ENCODE measurements at places on chromosomes 12 and 14.

GRCh38 chr12:24424889-24425600, 475.6 kb upstream of the SOX5 start:
- no peak for DNase-seq

DNA sequence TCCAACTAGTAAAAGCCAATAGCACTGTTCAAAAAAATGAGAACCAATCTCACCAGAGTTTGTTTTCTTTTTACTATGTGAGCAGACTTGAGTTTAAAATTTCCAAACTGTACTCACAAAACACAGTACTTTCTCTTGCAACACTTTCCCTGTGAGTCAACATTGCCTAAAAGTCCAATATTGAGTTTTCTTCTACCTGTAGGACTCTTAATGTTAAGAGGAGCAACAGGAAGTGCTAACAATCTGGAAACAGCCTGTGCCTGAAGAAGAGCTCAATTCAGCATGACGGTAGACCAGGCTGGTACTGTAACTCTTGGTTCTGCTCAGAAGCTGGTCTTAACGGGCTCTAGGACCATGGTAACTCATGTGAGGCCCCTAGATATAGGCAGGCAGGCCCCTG, 144.3 kb downstream of the MED13L start:
- no peak for DNase-seq

DNA sequence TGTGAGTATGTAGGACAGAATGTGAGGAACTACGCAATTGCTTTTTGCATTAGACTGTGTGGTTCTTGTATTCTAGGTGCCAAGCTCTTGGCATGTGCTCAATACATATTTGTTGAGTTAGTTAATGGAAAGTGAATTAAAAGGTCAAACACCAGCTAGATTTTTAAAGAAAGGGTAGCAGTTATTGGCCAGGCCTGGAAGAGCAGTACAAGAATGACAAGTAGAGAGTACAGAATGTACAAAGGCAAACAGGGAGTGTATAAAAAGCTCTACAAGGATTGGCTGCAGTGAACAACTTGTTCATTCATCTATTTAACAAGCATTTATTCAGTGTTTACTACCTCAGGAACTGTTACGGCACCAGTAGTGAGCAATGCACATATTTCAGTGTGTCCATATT, 854.0 kb upstream of the SEL1L start:
- DNase-seq = no peak

GRCh38 chr12:46895726-46896125, 69.9 kb upstream of the SLC38A4 start:
- DNase-seq = no peak

DNA sequence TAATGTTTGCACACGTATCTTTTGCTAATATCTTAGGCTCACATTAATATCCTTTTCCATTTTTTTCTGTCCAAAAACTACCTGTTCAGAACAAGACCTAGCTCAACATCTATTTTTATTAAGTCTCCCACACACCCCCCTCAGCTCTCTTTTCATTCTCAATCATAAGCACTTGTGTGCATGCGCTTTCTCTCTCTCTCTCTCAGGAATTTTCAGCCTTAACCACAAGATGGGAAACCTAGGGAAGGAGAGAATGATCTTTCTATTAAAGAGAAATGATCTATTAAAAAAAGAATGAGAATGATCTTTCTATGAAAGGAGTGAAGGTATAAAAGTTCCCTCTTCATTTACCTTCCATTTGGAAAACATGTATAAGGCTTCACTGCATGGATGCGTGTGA, 39.7 kb upstream of the AP4S1 start:
- no peak for DNase-seq

- no peak for DNase-seq
These were observed 165.4 kb downstream of the SLC15A5 start for GRCh38 chr12:16112130-16112529.

DNA sequence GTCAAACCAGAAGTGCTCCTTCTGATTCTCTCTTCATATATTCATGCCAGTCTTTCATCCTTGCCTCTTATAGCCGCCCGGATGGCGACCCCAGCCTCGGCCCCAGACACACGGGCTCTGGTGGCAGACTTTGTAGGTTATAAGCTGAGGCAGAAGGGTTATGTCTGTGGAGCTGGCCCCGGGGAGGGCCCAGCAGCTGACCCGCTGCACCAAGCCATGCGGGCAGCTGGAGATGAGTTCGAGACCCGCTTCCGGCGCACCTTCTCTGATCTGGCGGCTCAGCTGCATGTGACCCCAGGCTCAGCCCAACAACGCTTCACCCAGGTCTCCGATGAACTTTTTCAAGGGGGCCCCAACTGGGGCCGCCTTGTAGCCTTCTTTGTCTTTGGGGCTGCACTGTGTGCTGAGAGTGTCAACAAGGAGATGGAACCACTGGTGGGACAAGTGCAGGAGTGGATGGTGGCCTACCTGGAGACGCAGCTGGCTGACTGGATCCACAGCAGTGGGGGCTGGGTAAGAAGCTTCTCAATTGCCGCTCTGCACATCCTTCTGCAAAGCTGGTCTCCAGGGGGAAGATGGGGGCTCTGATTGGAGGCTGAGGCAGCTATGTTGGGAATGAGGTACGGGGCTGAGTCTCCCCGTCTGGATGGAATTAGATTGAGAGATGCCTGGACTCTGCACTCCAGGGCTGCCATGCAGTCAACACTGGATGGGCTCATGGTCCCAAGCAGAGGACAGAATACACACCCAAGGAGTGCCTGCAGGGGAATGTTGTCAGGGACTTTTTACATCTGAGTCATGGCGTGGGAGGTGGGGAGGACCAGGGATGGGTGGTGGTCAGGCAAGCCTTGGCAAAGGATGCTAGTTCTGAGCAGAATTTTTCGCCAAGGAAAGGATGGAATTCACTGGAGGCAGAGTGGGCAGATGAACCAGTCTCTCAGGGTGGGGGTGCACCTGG, 1.3 kb downstream of the BCL2L2 start:
- no peak for DNase-seq

- no peak for DNase-seq
These were observed 11.5 kb downstream of the ISCA2 start for GRCh38 chr14:74504874-74505720.

DNA sequence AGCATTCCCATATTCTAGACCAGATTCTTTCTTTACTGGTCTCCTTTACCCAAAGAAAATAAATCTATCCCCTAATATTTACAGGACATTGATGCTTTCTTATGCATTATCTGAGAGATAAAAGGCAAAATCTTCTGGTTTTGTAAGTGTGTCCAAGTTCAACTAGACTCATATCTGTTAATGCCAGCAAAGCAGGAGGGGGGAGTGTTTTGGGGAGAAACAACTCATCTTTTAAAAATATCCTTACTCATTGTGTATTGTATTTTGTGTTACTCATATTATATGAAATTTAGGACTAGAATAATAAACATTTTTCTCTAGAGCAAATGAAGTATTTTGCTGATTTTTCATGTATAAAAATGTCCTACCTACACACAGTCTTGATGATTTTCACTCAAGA, 54.8 kb downstream of the SAMD4A start:
- DNase-seq = no peak

- no peak for DNase-seq
These were observed 434.3 kb upstream of the STXBP6 start for GRCh38 chr14:25484235-25484634.

- DNase-seq = no peak
These were observed 148.1 kb downstream of the CALM1 start for GRCh38 chr14:90544971-90545370.

DNA sequence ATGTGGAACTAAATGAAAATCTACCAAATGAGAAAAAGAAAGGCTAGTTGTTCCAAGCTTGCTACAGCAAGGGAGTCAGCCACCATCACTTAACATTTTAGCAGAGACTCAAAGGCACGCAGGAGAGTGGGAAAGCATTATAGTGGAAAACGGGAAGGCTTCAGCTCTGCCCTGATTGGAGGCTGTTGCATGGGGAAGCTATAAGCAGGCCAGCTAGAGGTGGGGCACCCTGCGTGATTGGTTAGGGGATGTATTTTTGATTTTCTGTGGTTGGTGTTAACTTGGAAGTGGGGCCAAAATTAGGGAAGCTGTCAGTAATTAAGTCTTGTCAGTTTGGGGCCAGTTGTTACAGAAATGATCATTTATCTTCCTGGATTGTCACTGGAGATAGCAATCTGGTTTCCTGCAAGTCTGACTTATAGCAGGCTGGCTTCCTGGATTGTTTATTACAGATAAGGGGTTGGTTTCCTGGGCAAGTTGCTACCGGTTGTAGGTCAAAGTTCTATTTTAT, 93.9 kb downstream of the FAR2 start:
- DNase-seq = no peak

- DNase-seq = no peak
These were observed 138.1 kb upstream of the C14orf180 start for GRCh38 chr14:104441275-104442106.

GRCh38 chr14:50780393-50780792, 50.6 kb downstream of the NIN start:
- no peak for DNase-seq

DNA sequence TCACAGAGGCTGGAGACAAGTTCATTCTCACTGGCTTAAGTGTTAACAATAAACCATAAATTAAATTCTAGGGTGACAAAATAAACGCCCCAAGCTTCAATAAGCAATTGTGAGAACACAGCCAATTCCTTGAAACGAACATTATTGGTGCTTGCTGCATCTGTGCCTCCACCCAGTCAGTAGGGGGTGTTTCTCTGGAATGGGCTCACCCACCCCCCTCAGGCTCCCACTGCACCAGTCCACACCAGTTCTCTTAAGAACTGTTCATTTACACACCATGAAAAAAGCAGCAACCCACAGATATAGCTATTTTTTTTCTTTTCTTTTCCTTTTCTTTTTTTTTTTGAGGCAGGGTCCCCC, 34.7 kb downstream of the CDC42BPB start:
- no peak for DNase-seq

- no peak for DNase-seq
These were observed 7.7 kb upstream of the SLC6A15 start for GRCh38 chr12:84920331-84920730.

- DNase-seq = no peak
These were observed 30.0 kb downstream of the CEP83 start for GRCh38 chr12:94429633-94430032.

GRCh38 chr14:104924421-104925213, at the start of gene PLD4:
Gene PLD4 (plus strand): TSS chr14:104924879. CDS start chr14:104927141, 2,262 bp downstream.
- no peak for DNase-seq

- DNase-seq = no peak
These were observed 32.8 kb upstream of the BATF start for GRCh38 chr14:75489480-75489837.

All from stimulated activated CD4-positive, alpha-beta T cell treated with anti-CD3 and anti-CD28 coated beads, Interleukin-4, amount 100 ng/mL, for 24 hours (primary cell).